ENCODE measurements at places on chromosomes 2 and 18.

- DNase-seq = no peak
These were observed 829 bp downstream of the ACVR1C start for GRCh38 chr2:157627594-157628476.

- no peak for DNase-seq
These were observed 46.4 kb upstream of the GULP1 start for GRCh38 chr2:188245230-188245629.

- DNase-seq = no peak
These were observed 49.9 kb downstream of the FAM210A start for GRCh38 chr18:13676471-13676870.

- DNase-seq = no peak
These were observed 70.6 kb upstream of the FAM110C start for GRCh38 chr2:116953-117352.

GRCh38 chr2:54903736-54904554 lies 146.3 kb downstream of the RTN4 start:
- DNase-seq = peak; percentile 95

Data from NB4 (cell line).